Body of pancreas (tissue), 4 donors: ENCODE measurements at places on chromosomes 7 and 10. TPM values are rescaled to one million over a fixed set of nuclear protein-coding genes. Genes with fewer than 3 reads are reported as not detected.
A peak's percentile ranks its signal among the peaks of the same experiment; 100 is the strongest.

Gene SPACDR
- total RNA-seq = 1.0 TPM

GRCh38 chr10:27356738-27357137, 116.1 kb upstream of the ACBD5 start:
- H3K4me3 ChIP-seq = no peak overlapping the region
- no peak overlapping the region for H3K27ac ChIP-seq
- DNase-seq = no peak
- H3K4me1 ChIP-seq = peaks cover 9% of the 10 kb centered on the region
- no peaks in the 10 kb centered on the region for H3K36me3 ChIP-seq
- H3K27me3 ChIP-seq = no peaks in the 10 kb centered on the region

- H3K27me3 ChIP-seq = no peaks in the 10 kb centered on the region
- no peak overlapping the region for H3K27ac ChIP-seq
- DNase-seq = no peak
- no peaks in the 10 kb centered on the region for H3K4me1 ChIP-seq
These were observed 301.6 kb downstream of the NRG3 start for GRCh38 chr10:82176587-82176986.

- H3K27me3 ChIP-seq = no peaks in the 10 kb centered on the region
- peaks cover 66% of the 10 kb centered on the region for H3K4me1 ChIP-seq
- no peaks in the 10 kb centered on the region for H3K36me3 ChIP-seq
- peak; percentile 57 for DNase-seq
These were observed 85.6 kb upstream of the CAPZA2 start for GRCh38 chr7:116776610-116777289.

- H3K27me3 ChIP-seq = no peaks in the 10 kb centered on the region
- no peak overlapping the region for H3K4me3 ChIP-seq
- H3K27ac ChIP-seq = no peak overlapping the region
- DNase-seq = no peak
These were observed 30.7 kb downstream of the PTPRN2 start for GRCh38 chr7:158556721-158557440.

DNA sequence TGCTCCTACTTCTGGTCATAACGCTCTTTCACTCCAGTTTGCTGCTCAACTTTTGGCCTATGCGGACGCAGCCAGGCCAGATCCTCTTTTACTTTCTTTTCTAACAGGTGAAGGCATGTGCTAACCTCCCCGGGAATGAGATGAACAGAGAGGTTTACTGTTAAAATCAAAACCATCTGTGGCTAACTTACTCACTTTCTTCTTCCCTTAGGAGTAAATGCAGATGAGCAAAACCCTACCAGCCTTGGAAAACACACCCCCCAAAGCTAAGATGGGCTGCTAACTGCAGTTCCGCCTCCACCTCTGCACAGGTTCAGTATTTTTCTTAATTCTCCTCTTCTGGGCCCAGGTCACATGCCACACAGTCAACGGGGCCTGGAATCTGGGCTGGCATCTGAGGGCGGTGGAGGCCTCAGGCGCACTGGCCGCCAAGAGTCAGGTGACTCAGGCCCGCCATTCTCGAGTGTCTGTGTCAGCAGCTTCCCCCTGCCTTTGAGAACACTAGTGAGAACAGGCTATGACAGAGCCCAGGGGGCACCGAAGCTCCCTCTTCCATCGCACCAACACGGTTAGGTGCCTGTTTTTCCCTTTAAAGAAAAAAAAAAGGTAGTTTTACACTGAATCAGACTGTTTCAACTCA, 11.1 kb downstream of the FAM53B start:
- peaks cover 40% of the 10 kb centered on the region for H3K4me1 ChIP-seq
- H3K27ac ChIP-seq = peak overlapping the region; percentile 11
- no peak for DNase-seq
- no peaks in the 10 kb centered on the region for H3K27me3 ChIP-seq
- no peak overlapping the region for H3K4me3 ChIP-seq

DNA sequence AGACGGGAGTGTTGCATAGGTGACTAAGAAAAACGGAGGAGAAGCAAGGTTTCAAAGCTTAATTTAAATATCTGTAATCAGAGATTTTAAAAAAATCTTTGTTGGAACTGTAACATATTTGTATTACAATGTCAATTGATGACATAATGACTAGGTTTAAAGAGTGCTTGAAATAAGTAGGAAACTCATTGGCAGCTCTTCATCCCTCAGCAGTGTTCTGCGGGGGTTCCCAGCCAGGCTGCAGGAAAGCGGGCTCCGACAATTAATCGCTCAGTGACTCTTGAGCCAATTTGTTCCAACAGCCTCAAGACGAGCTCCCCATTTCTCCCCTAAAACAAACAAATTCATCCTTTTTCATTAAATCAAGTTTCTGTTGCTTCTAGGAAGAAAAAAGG, 22.6 kb downstream of the CPXM2 start:
- no peaks in the 10 kb centered on the region for H3K4me1 ChIP-seq
- H3K27ac ChIP-seq = no peak overlapping the region
- no peak for DNase-seq
- H3K27me3 ChIP-seq = no peaks in the 10 kb centered on the region

DNA sequence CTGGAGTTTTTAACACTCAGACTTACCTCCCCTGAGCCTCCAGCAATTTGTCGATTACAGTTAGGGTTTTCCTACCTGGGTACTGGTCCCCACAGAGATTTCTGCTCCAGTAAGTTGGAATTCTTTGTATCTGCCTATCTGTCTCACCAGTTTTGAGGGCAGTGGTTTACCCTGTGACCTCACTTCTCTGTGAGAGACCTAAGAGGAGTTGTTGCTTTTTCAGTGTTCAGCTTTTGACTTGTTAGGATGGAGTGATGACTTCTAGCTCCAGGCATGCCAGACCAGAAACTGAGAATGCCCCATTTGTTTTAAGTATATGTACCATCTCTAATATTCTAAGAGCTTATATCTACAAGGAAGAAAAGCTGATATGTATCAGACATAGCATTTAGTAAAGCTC, 42.9 kb downstream of the CSGALNACT2 start:
- DNase-seq = no peak
- no peaks in the 10 kb centered on the region for H3K4me1 ChIP-seq
- no peak overlapping the region for H3K4me3 ChIP-seq

Gene CYP2C8
- 12.9 TPM for total RNA-seq

GRCh38 chr7:141361960-141362359, 189.2 kb upstream of the AGK start:
- no peak for DNase-seq
- H3K36me3 ChIP-seq = no peaks in the 10 kb centered on the region
- H3K27ac ChIP-seq = no peak overlapping the region
- H3K4me1 ChIP-seq = no peaks in the 10 kb centered on the region
- H3K4me3 ChIP-seq = no peak overlapping the region
- no peaks in the 10 kb centered on the region for H3K27me3 ChIP-seq

- H3K36me3 ChIP-seq = no peaks in the 10 kb centered on the region
- no peak for DNase-seq
- H3K27ac ChIP-seq = no peak overlapping the region
- H3K4me3 ChIP-seq = no peak overlapping the region
These were observed 77.8 kb upstream of the PTN start for GRCh38 chr7:137421366-137421765.

Gene HOXA6
- not detected for total RNA-seq

Gene TSPAN15
- total RNA-seq = 32.0 TPM

Gene PRF1
- total RNA-seq = 2.1 TPM

- H3K36me3 ChIP-seq = no peaks in the 10 kb centered on the region
- H3K4me3 ChIP-seq = no peak overlapping the region
- H3K27ac ChIP-seq = peak overlapping the region; percentile 80
- no peaks in the 10 kb centered on the region for H3K27me3 ChIP-seq
These were observed 339.0 kb downstream of the RNLS start for GRCh38 chr10:88243836-88244730.

DNA sequence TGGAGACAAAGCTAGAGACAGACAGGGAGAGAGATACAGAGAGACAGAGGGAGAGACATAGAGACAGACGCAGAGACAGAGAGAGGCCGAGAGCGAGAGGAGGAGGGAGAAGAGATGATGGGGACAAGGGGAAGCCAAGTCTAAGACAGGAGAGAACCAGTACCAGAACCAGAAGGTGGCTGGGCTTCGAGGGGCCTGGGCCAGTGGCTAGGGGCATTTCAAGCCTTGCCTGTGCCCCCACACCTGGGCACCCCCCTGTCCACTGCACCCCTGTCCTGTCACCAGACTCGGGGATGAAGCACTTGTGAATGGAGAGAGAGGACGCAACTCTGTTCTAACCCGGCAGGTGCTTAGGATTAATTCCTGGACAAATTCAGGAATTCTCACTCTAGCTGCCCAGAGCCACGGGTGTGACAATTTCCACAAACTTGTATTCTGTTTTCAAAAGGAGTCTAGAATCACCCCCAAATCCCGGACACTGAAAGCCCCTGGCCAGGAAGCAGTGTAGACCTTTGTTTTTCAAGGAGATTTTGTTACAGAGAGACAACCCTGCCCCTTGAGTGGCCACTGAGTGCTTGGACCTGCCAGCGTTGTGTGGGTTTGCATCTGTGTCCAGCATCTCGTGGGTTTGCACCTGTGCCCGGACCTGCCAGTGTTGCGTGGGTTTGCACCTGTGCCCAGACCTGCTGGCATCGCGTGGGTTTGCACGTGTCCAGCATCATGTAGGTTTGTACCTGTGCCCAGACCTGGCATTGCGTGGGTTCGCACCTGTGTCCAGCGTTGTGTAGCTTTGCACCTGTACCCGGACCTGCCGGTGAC, 157.3 kb downstream of the WDR37 start:
- DNase-seq = no peak
- no peak overlapping the region for H3K27ac ChIP-seq
- no peaks in the 10 kb centered on the region for H3K4me1 ChIP-seq

DNA sequence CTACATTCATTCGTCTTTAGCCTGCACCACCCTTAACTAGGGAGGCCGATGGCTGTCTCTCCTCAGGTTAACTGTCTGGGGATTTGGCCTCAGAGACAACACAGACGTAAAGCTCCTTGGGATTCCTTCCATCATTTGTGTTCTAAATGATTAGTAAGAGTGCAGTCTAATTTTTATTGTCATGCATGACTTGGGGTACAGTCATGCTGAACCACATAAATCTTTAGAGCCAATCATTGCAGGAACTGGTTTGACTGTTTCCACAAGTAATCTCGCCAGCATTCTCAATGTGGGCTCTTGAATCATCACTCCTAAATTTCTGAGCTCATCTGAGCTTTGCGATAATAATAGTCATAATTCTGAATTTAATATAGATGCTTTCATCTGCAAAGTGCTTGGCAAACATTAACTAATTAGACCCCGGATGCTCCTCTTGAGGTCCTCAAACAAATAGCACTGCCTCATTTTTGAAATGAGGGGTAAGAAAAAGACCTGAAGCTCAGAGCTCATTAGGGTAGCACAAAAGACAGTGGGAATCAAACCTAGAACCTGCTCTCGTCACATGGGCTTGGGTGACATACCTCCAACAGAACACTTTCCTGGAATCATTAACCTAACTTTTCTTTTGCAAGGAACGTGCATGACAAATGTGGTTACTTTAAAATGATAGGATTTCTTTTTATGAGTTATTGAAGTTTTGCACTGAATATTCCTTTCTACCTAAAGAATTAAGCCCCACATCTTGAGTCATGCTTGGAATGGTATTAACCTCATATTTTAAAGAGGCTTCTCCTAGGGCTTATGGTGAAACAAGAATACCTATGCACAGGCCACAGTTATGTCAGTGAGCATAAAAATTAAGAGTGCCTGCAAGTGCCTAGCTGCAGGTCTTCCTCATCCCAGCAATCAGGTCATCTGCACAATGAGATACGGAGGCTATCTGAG, 118.9 kb upstream of the NRP1 start:
- H3K4me1 ChIP-seq = peaks cover 27% of the 10 kb centered on the region
- H3K27me3 ChIP-seq = no peaks in the 10 kb centered on the region
- H3K4me3 ChIP-seq = no peak overlapping the region
- H3K36me3 ChIP-seq = no peaks in the 10 kb centered on the region
- H3K27ac ChIP-seq = peak overlapping the region; percentile 62

GRCh38 chr7:127594490-127594889, 954 bp downstream of the FSCN3 start:
- H3K27ac ChIP-seq = peak overlapping the region; percentile 85
- H3K27me3 ChIP-seq = no peaks in the 10 kb centered on the region
- DNase-seq = peak; percentile 74
- H3K36me3 ChIP-seq = peaks cover 6% of the 10 kb centered on the region
- no peak overlapping the region for H3K4me3 ChIP-seq

DNA sequence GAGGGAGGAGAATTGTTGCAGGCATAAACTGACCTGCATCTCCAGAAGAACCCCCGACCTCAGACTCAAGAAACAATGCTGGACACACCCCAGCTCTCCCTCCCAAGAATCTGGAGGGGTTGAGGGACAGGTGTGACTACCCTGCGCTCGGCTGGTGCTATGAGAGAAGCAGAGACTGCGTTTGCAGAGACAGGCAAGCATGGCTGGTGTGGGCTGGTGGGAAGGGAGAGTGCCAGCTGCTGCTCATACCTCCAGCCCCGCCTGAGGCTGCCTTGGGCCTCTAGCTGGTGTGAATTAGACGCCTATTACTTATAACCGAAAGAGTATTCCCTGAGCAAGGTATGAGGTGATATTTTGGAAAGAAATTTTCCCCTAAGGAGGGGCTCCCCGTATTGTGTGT, 48.3 kb upstream of the DDC start:
- peaks cover 40% of the 10 kb centered on the region for H3K36me3 ChIP-seq
- H3K4me3 ChIP-seq = no peak overlapping the region
- peaks cover 35% of the 10 kb centered on the region for H3K4me1 ChIP-seq
- no peak overlapping the region for H3K27ac ChIP-seq
- H3K27me3 ChIP-seq = no peaks in the 10 kb centered on the region
- DNase-seq = no peak

GRCh38 chr10:50615658-50616057, 8.1 kb downstream of the SGMS1 start:
- H3K36me3 ChIP-seq = no peaks in the 10 kb centered on the region
- no peaks in the 10 kb centered on the region for H3K27me3 ChIP-seq
- H3K4me1 ChIP-seq = peaks cover 79% of the 10 kb centered on the region
- H3K27ac ChIP-seq = no peak overlapping the region
- H3K4me3 ChIP-seq = no peak overlapping the region
- DNase-seq = no peak

- DNase-seq = no peak
- H3K27ac ChIP-seq = no peak overlapping the region
- H3K36me3 ChIP-seq = no peaks in the 10 kb centered on the region
- H3K27me3 ChIP-seq = no peaks in the 10 kb centered on the region
- H3K4me3 ChIP-seq = no peak overlapping the region
These were observed 159.2 kb upstream of the FOXP2 start for GRCh38 chr7:114255404-114255841.

Gene STAMBPL1
- 10.1 TPM for total RNA-seq

- DNase-seq = no peak
- no peak overlapping the region for H3K4me3 ChIP-seq
- no peaks in the 10 kb centered on the region for H3K4me1 ChIP-seq
- H3K27ac ChIP-seq = no peak overlapping the region
- no peaks in the 10 kb centered on the region for H3K27me3 ChIP-seq
These were observed 141.7 kb downstream of the TWIST1 start for GRCh38 chr7:18975689-18976280.
